ENCODE measurements at places on chromosomes 6 and 20. TPM values are rescaled to one million over a fixed set of nuclear protein-coding genes. Genes with fewer than 3 reads are reported as not detected.
A peak's percentile ranks its signal among the peaks of the same experiment; 100 is the strongest.

- no peak for DNase-seq
Measured at GRCh38 chr6:100464903-100465700, at the start of gene SIM1. SIM1 (minus strand) TSS chr6:100464921; CDS start chr6:100463468, 1,453 bp downstream.

GRCh38 chr6:149435919-149436586 lies 36.0 kb downstream of the SUMO4 start:
- DNase-seq: no peak

- DNase-seq: no peak
Measured at GRCh38 chr6:64782877-64783276, 924.1 kb downstream of the EYS start.

DNA sequence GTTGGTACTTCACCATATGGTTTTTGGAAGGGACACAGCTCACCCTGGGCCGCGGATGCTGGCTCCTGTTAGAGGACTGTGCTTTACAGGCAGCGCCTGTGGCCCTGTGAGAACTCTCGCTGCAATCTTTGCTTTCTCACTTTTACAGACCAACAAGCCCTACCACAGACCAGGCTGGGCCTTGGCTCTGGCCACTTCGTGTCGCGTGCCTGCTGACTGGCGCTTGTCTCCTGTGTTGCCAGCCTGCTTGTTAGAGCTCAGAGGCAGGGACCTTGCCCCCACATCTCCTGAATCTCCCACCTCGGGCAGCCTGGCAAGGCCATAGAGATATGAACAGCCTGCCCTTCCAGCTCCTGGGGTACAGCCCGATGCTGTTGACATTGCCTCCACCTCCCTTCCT lies 56.1 kb downstream of the SYNJ2 start:
- DNase-seq: no peak

- no peak for DNase-seq
Measured at GRCh38 chr20:11054266-11054993, 380.6 kb upstream of the JAG1 start.

DNA sequence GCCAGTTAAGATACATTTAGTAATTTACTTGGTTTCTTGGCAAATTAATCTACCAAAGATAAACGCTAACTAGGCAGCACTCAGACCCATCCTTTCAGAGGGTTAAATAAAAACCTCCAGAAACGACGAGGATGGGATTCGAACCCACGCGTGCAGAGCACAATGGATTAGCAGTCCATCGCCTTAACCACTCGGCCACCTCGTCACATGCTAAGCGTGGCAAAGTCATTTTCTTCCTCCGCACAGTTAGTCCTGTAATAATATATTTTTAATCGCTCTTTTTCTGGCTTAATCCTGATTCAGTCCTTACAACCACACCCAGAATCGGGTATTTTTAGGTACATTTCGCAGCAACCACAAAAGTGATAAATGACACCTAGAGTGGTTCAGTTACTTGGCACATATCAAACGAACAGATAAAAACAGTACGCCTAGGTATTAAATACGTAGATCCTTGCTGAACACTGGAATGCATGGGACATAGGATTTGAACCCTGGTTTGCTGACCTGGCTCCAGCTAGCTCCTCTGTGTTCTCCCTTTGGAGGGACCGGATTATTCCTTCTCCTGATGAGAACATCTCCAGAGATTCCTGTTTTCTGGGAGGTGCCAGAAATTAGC lies 71.6 kb downstream of the GPX5 start:
- DNase-seq: no peak

- DNase-seq: peak; percentile 12
Measured at GRCh38 chr6:722077-722524, 29.2 kb upstream of the EXOC2 start.

DNA sequence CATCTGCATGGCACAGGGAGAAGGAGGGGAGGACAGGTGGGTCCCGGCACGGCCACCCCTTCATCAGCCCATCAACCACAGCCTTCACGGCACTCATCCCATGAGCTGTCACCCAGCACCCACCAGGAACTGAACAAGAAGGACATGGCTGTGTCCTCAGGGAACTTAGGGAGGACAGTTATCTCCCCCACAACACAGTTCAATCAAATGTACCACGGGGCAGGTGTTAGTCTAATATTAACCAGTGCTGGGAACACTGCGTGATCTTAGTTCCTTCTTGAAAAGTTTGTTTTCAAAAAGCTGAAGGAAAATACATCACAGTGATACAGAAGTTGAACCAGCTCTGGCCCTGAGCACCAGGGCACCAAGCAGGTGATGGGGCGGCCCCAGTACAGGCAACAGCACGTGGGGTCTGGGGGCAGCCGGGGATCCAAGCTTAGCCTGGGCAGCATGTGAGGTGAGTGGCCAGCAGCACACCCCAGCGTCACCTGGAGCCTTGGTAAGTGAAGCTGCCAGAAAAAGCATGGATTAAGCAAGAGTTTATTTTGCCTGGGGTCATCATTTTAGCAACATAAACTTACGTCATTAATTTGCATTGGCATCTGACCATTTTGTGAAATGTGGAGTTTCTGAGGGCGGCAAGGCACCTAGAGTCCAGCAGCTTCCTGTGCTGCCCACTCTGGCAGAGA lies 35.5 kb upstream of the AFDN start:
- DNase-seq: no peak

DNA sequence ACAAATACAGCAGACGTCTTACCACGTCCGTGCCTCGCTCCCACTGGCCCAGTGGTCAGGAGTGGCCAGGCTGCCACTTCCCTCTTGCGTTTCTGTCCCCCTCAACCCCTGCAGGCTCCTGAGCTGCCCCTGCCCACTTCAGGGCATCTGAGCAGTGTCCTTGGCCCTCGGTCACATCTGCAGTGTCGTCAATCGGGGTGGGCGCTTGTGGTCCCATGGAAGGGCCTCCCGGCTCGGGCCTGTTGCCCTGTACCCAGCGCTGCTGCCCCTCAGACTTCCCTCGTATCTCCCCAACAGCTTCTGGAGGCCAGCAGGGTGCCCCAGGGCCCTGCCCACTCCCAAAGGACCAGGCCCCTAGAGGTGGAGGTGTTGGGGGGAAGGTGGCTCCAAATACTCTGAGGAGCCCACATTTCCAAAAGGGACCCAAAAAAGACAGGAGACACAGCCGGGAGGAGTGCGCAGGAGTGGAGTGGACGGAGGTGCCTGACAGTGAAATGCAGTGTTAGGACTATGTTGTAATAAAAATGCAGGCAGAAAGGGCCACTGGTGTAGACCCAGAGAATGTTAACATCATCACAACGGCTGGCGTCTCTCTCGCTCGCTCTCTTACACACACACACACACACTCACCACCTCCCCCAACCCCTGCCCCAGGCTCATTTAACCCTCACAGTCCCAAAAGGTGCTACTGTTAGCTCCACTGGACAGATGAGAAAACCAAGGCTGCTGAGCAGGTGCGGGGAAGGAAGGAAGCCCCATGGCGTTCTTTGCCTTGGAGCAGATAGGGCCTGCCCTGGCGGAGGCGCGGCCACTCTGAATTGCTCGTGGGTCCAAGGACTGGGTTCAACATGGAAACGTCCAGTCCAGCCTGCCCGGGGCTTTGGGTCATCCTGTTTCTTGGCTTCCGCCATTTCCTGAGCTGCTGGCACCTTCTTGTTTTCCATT lies 343.9 kb downstream of the ZFAND3 start:
- DNase-seq: no peak

DNA sequence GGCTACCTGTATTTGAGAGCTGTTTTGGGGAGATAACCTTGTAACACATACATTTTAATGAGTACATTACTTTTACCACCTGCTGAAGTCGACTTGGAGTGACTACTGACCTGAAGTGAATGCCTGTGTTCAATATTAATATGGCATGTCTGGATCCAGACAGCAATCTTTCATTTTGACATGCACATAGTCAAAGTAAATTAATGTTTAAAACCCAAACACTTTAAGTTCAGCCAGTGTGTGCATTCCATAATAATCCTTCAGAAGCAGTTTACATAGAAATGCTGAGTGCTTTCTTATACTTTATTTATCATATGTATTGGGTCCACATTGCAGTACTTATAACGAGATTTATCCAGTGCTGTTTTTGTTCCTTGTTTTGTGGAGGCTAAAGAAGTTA lies 38.0 kb downstream of the CDKAL1 start:
- no peak for DNase-seq

GRCh38 chr6:89138173-89138572 lies 7.7 kb upstream of the PM20D2 start:
- no peak for DNase-seq

GRCh38 chr20:57220337-57221145 lies 45.9 kb downstream of the BMP7 start:
- no peak for DNase-seq

DNA sequence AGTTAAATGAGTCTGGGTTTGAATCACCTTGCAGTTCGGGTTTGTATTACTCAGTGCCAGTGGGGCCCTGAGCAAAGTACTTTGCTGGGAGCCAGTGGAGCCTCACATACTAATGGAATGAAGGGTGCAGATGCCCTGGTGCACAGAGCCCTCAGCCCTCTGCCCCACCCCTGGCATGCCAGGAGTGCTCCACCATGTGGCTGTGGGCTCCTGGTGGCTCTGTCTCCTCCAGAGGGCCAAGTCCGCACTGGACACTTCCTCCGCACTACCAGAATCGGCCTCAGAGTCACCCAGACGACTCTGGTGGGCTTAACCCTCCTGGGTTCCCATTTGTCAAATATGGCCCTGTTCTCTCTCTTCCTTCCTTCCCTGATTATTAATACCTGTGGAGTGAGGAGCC lies 94.0 kb downstream of the STK35 start:
- DNase-seq: no peak

DNA sequence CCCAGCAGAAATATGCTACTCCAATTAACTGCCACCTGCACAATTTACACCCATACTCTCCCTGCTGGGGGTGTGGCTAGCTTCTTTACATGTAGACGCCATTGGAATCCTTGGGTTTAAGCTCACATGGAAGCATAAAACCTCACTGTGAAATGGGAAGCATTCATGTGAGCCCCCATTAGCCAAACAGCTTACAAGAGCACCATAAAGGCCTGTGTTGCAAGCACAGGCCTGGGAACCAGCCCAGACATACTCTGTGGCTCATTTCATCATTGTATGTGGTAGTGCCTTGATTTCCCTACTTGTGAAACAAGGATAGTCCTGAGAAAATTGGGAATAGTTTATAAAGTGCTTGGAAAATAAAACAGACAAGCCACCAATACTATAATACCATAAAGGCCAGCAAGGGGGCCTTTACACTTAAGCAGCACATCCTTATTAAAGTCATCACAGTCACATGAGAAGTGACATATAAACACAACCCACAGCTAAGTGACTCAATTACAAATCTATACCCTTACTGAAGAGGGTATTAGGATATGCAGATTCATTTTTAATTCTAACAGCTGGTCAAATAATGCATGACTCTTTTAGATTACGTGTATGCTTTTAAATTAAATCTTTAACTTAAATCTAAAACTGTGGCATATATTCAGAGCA lies 6.8 kb downstream of the ADNP start:
- no peak for DNase-seq

- DNase-seq: no peak
Measured at GRCh38 chr20:5150226-5151076, 23.6 kb downstream of the CDS2 start.

GRCh38 chr6:56055081-56055704 lies 179.8 kb upstream of the BMP5 start:
- DNase-seq: no peak

GRCh38 chr20:62704341-62704948 lies 4.2 kb upstream of the NTSR1 start:
- DNase-seq: peak; percentile 41

DNA sequence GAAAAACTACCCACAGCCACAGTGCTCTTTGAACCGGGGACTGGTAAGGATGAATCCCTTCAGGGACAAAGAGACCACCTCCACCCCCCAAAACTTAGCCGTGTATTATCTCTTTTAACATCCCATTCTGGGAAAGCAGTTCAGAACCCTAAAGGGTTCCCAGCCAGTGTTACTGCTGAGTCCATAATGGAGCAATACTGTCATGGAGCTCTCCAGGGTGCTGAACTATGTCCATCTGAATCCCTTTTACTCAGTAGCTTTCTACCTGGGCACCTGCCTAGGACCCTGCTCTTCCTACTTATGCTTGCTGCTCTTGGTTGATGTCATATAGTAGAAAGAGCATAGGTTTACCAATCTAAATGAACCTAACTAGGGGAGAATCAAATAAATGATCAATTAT lies 22.3 kb upstream of the SAYSD1 start:
- DNase-seq: no peak

DNA sequence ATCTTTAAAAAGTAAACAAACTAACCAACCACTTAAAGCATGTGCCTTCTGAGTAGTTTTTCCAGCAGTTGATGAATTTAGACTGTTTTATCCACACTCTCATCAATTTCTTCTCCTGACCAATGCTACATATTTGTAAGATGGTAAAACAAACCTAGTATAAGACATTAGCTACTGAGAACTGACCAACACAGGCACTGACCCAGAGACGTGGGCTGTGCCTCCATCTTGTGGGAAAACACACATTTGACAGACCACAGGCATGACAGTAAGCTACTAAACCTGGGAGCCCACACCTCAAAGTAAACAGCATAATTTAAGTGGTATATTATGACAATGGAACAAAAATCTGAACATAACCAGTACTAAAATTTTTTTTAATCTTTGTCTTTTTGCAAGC lies 121.4 kb upstream of the NRSN1 start:
- no peak for DNase-seq

DNA sequence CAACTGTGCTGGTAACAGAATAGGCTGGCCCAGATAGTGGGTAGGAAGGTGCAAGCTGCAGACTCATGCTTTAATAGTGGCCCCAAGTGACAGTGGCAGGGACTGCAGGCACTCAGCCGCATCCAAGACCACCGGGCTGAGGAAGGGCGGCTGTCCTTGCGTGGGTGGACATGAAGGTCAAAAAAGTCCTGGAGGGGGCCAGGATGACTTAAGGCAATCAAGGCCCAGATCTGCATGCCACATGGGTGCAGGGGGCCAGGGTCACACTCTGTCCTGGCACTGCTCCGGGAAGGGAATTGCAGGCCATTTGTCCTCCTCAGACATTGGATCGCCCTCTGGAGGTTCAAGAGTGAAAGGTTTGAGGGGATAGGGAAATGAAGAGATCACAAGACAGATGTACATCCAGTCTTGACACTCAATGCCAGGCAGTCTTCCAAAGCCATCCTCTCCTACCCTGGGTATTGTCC lies 10.4 kb upstream of the VNN2 start:
- no peak for DNase-seq

- DNase-seq: no peak
Measured at GRCh38 chr20:45300961-45301360, 5.7 kb upstream of the RBPJL start.

- no peak for DNase-seq
Measured at GRCh38 chr6:69926745-69927144, 60.4 kb downstream of the COL19A1 start.

- no peak for DNase-seq
Measured at GRCh38 chr6:97563529-97563928, 280.5 kb upstream of the MMS22L start.

GRCh38 chr6:89215391-89215790 lies 1.8 kb downstream of the GABRR1 start:
- no peak for DNase-seq

The GLP1R gene
- not detected for total RNA-seq

The PNPLA1 gene
- not detected for total RNA-seq

The CDK5RAP1 gene
- total RNA-seq: 26.2 TPM

The TSPO2 gene
- not detected for total RNA-seq

The NRN1 gene
- total RNA-seq: 7.5 TPM

The HRH3 gene
- total RNA-seq: not detected

The PTPRK gene
- total RNA-seq: 33.7 TPM

The SSTR4 gene
- total RNA-seq: not detected

The SAMD5 gene
- total RNA-seq: 4.7 TPM

The COL12A1 gene
- 131 TPM for total RNA-seq

The RBM24 gene
- 7.9 TPM for total RNA-seq

The MICA gene
- total RNA-seq: 15.0 TPM

The CRYBG1 gene
- 3.2 TPM for total RNA-seq

Measured in thoracic aorta (tissue), 2 donors.